ENCODE measurements at places on chromosomes 12 and 14. TPM values are rescaled to one million over a fixed set of nuclear protein-coding genes. Genes with fewer than 3 reads are reported as not detected.

PRICKLE1 gene
- total RNA-seq = 9.6 TPM

STRN3 gene
- total RNA-seq = 88.2 TPM

SSTR1 gene
- 3.0 TPM for total RNA-seq

HCAR2 gene
- not detected for total RNA-seq

ZBTB39 gene
- total RNA-seq = 4.1 TPM

PYGL gene
- total RNA-seq = 58.6 TPM

NRIP2 gene
- total RNA-seq = 0.17 TPM

OR4K15 gene
- total RNA-seq = not detected

LPAR5 gene
- total RNA-seq = not detected

RTL1 gene
- total RNA-seq = not detected

PMEL gene
- 0.26 TPM for total RNA-seq

HOXC12 gene
- not detected for total RNA-seq

CLEC2A gene
- not detected for total RNA-seq

FAM222A gene
- total RNA-seq = under 0.01 TPM

AGAP2 gene
- under 0.01 TPM for total RNA-seq

VEZT gene
- 76.6 TPM for total RNA-seq

SLC16A7 gene
- total RNA-seq = 44.2 TPM

PROX2 gene
- not detected for total RNA-seq

PLXNC1 gene
- total RNA-seq = 86.9 TPM

IL22 gene
- total RNA-seq = not detected

OTOGL gene
- total RNA-seq = under 0.01 TPM

EXOC5 gene
- 38.0 TPM for total RNA-seq

TAS2R13 gene
- 1.7 TPM for total RNA-seq

KRT79 gene
- total RNA-seq = not detected

KCNK10 gene
- total RNA-seq = not detected
